Pulmonary artery endothelial cell (primary cell): ENCODE measurements at places on chromosomes 12 and 14. TPM values are rescaled to one million over a fixed set of nuclear protein-coding genes. Genes with fewer than 3 reads are reported as not detected.

DNA sequence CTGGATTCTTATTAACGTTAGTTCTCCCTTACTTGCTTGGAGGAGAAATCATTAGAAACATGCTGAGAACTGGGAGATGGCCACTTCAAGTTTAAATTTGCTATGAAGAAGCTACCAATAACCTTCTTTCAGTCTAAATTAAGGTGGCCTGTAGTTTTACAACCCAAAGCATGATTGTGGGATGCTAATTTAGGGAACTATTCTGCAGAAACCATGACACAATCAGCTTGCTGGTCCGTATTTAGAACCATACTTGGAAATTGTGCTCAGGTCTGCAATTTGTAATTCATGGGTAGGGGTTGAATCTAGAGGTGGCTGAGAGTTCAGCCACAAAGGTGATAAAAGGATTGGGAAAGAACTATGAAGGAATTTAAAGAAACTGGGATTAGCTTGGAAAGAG lies 405.7 kb downstream of the RAD51B start:
- no peak for DNase-seq

- DNase-seq, result no peak
Observed at GRCh38 chr12:12408265-12408690, 51.4 kb downstream of the BORCS5 start.

GRCh38 chr12:50788561-50788960 lies 24.7 kb downstream of the ATF1 start:
- DNase-seq, result no peak

Gene ZFHX2
- 0.26 and 0.49 TPM in 2 replicates for total RNA-seq

Gene LRIG3
- 69.8 and 94.0 TPM in 2 replicates for total RNA-seq
